Ammon's horn (tissue), 1 donor: ENCODE measurements at places on chromosomes 11 and 22.

DNA sequence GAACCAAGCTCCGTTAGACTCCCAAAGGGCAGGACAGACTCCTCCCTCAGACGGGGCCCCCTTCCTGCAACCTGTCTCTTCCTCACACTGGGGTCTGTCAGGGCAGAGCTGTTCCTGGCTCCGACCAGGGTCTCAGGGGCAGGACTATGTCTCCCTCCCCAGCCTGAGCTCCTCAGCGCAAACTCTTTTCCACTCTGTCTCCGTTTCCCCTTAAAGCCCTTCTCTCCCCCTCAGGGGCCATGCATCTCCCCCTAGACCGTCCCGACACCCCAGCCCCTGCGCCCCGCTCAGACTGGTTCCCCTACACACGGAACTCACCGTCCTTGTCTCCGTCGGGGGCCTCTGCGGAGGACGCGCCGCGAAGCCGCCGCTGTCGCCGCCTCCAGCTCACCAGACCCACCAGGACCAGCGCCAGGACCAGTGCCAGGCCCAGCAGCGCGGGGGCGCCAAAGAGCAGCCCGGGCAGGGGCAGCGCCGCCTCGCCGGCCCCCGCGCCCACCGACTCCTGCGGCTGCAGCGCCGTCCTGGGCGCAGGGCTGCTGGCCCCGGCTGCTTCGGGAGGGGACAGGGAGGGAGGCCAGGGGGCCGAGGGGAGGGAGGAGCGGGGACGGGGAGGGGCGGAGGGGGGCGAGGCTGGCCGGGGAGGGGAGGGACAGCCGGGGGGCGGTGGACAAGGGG lies 684 bp downstream of the TNFRSF13C start:
- no peak for DNase-seq

GRCh38 chr11:111378861-111379601 lies at the start of gene POU2AF1:
Gene POU2AF1 (minus strand): TSS chr11:111379275. CDS start chr11:111379177, 98 bp downstream.
- no peak for DNase-seq

GRCh38 chr11:75481223-75481921 lies 44.4 kb downstream of the GDPD5 start:
- DNase-seq, result no peak

- DNase-seq, result peak; percentile 68
Measured at GRCh38 chr11:119584193-119585042, 144.6 kb downstream of the NECTIN1 start.

DNA sequence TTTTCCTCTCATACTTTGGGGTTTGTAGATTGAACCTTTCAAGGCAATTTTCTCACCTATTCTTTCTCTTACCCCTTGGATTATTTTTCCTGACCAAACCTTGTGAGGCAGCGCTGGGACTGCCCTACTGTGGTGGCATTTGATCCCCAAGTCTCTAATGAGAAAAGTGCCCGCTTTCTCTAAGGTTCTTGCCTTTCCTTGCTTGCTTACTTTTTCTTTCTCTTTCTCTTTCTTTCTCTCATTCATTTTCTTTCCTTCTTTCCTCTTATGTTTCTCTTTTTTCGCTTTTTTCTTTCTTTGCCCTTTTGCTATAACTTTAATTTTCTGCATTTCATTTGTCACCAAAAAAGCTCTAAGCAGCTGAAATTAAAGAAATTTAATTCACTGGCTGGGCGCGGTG lies 40.7 kb upstream of the ADSL start:
- no peak for DNase-seq

DNA sequence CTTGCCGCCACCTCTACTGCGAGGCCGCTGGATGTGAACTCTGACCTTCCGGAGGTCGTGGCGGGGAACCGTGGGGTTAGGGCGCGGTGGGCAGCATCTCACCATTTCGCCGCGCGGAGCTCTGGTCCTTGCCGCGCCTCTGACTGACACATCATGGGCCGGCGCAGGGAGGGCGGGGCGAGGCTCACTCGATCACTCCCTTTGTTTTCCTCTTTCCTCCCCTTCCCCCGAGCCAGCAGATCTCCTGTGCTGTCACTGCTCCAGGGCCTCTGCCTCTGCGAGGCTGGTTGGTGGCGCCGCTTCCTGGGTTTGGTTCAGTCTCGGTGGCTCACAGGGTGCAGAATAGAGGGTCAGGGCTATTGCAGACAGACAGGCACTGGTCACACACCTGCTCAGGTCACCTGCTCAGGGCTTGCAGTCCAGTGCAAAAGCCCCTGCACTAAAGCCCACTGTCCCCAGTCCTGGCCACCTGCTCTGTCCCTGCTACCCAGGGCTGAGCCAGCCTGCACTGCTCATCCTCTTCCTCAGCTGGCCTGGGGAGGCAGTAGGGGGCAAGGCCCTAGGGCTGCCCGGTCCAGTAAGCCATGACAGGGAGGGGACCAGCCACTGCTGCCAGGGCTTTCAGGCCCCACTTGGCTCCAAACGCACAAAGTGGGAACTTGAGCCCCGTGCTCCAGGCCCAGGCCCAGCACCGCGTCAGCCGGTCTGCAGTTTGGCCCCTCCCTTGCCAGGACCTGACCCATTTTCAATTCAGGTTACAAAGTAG lies 36.2 kb downstream of the PISD start:
- peak; percentile 85 for DNase-seq

DNA sequence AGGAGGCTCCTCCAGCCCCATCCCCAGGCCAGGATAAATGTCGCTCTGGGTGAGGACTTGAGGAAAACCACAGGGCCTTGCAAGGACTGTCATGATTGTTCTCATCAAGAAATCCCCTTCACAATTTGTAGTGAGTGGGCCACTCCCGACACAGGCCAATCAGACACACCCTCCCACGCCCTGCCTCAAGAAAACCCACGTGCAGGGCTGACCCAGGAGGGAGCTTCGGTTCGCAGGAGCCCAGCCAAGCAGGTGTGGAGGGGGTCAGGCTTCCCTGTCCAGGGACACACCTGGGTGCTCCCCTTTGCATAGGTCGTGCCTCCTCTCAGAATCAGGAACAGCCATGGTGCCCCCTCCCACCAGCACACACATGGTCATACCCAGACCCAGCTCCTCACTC lies 43.2 kb downstream of the SHANK2 start:
- no peak for DNase-seq

- no peak for DNase-seq
Measured at GRCh38 chr11:24808173-24808572, 311.3 kb downstream of the LUZP2 start.

- peak; percentile 40 for DNase-seq
Measured at GRCh38 chr11:46896719-46897406, 21.5 kb downstream of the LRP4 start.

DNA sequence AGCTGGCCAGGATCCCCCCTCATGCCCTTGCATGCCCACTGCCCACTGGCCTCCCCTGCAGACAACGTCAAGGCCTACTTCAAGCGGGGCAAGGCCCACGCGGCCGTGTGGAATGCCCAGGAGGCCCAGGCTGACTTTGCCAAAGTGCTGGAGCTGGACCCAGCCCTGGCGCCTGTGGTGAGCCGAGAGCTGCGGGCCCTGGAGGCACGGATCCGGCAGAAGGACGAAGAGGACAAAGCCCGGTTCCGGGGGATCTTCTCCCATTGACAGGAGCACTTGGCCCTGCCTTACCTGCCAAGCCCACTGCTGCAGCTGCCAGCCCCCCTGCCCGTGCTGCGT lies 7.9 kb downstream of the AIP start:
- no peak for DNase-seq

GRCh38 chr11:72627594-72628281 lies 46.5 kb downstream of the PDE2A start:
- peak; percentile 87 for DNase-seq

- DNase-seq, result peak; percentile 67
Measured at GRCh38 chr11:62931499-62932278, 10.5 kb upstream of the CHRM1 start.

DNA sequence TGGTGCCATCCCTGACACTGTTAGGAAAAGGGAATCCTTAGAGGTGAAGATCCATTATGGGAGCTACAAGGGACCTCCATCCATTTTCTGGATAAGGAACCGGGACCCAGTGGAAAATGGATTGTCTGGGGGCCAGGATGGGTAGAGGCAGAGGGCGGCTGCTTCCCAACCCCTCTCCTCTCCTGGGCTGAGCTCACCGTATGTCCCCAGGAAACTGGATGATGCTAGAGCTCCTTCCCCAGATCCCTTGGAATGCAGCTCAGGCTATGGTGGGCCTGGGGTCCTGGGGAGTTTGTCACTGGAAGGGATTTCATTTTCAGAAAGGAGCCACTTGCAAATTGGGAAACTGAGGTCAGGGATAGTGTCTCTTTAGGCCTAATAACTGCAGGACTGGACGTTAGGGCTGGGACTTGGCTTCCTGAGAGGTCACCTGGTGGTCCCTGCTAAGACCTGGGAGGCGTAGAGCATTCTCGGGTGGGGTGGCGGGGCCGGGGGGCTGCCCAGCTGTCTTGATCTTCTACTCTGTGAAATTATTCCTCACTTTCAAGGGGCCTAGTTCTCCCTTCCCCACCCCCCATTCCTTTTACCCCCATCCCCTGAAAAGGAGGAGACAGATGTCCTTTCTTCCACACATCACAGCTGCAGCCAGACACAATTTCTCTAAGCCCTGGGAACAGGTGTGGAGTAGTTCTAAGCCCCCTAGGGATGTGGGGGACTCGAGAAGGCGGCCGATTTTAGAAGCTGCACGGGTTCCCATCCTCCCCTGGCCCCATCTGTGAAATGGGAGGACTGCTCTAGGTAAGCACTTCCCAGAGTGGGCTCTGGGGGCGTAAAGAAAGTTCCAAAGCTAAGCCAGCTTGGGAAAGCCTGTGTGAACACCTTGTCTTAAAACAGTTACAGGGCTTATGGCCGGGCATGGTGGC lies 99.8 kb downstream of the PKNOX2 start:
- DNase-seq, result no peak

GRCh38 chr11:93984196-93984567 lies 37.0 kb upstream of the HEPHL1 start:
- no peak for DNase-seq
